Esophagus squamous epithelium (tissue), 5 donors: ENCODE measurements at places on chromosomes 6 and 20. TPM values are rescaled to one million over a fixed set of nuclear protein-coding genes. Genes with fewer than 3 reads are reported as not detected.

GRCh38 chr6:41696788-41697187 lies 38.6 kb downstream of the TFEB start:
- DNase-seq = no peak

DNA sequence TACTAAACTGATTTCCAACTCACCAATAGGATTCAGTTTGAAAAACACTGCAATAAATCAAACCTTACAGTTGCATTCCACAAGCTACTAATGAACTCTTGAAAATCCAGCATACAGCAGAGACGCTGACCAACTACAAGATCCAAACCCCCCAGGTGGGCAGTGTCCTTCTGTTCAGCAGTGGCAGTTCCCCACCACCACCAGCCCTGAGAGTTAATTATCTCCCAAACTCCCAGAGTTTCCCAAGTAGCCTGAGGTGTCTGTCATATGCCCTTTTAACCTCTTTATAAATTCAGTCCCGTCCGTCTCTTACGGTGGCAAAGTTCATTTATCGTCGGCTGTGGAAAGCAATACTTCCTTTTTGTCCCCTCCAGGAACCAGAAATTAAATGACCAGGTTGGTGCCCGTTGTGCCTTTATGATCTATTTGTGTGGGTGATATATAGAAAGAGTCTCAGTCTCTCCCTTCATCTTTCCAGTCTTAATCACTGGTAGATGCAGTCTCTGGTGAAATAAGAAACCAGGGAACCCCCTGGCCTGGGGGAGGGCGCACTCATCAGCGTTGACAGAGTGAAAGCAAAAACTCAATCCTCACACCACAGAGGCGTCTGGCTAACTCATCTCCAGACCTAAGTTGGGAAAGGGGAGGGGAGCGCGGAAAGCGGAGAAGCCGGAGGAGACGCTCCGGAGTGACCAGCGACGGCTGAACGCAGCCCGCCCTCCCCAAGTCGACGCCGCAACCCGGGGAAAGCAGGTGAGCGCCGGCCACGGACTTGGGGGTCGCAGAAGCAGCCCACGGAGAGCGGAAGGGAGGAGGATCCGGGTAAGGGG lies 717 bp downstream of the MRPL14 start:
- DNase-seq = no peak

- no peak for DNase-seq
Observed at GRCh38 chr6:71034563-71035345, 77.9 kb upstream of the B3GAT2 start.

- no peak for DNase-seq
Observed at GRCh38 chr20:14344746-14345145, 7.3 kb upstream of the FLRT3 start.

DNA sequence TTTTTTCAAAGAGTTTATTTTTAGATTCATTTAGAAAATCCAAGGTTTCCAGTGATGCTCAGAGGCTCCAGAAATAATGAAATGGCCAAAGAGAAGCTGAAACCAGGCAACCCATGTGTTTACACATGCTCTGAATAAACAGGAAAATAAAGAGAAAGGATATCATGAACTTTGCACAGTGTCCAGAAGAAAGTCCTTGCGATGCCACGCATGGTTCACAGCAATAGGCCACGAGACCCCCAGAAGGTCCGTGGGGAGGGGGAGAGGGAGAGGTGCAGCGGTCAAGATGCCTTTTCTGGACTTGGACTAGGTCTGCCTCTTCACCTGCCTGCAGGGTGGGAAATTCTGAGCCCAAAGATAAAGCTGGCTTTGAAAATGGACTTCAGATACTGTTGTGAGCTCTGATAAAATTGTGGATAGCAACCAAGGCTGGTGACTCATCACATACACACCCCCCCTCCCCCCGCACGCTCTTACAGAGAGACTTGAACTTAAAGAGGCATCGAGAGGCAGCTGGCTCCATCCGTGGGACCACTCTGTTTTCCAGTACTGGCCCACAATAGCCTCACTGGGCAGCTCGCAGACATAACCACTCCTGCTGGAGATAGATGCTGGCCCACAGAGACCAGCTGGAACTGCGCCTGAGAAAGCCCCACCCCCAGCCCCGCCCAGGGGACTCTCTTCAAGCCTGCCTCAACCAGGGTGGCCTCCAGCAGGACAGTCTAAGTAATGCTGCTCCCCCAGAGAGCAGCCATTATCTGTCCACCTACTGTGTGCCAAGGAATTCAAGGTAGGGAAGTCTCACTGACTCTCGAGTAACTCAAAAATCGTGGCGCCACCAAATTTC lies 21.2 kb upstream of the NFATC2 start:
- no peak for DNase-seq

GRCh38 chr6:99521633-99522151 lies 6.5 kb upstream of the USP45 start:
- no peak for DNase-seq

GRCh38 chr20:24328901-24329300 lies 140.5 kb upstream of the SYNDIG1 start:
- DNase-seq = no peak

- DNase-seq = no peak
Observed at GRCh38 chr6:127210725-127211124, 55.9 kb upstream of the RNF146 start.

DNA sequence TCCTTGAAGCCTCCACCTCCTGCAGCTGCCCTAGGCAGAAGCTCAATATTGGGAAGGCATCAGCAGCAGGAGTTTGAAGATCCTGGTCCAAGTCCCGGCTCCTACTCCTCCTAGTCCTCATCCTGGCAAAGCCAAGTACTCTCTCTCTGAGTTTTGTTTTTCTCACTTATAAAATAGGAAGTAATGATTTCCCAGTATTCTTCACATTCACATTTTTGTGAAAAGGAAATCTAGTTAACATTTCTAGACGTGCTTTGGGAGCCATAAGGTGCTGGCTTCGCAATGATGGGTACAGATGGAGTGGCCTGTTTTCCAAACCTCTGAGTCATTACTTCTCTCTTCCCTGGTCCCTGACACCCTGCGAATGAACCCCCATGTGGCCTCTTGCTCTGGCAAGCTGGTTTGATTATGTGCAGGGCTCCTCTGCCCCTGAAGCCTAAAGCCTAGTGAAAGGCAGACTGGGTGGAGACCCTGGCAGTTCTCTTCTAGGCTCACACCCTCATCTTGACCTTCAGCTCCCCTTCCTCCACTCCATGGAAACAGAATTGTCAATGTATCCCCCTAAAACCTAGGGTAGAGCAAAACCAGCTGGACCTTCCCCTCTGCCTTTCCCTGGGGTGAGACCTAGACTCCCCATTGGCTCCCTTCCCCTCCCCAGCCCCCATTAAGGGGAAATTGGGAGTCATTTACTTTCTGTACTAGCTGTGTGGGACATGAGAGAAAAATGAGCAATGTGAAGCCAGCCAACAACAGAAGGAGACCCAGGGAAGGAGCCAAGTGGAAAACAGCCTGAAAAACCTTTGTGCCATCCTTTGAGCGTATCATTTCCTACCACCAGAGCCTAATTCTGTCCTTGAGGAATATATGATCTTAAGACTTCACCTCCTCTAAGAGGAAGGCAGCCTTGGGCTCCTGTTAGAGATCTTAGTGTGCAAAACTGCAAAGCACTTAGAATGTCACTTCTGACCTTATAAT lies 158.4 kb downstream of the UST start:
- no peak for DNase-seq

GRCh38 chr6:165571721-165572132 lies 91.3 kb downstream of the PDE10A start:
- DNase-seq = no peak

- DNase-seq = no peak
Observed at GRCh38 chr6:52635049-52635577, 35.8 kb upstream of the TMEM14A start.

GRCh38 chr20:31555203-31555775 lies 41.0 kb downstream of the HM13 start:
- no peak for DNase-seq

The DUSP15 gene
- 0.44 TPM for total RNA-seq

The LCA5 gene
- 1.3 TPM for total RNA-seq

The GMNN gene
- 12.4 TPM for total RNA-seq

The VPS16 gene
- 36.7 TPM for total RNA-seq

The COL9A3 gene
- not detected for total RNA-seq
